ENCODE measurements at places on chromosomes 2 and 18. TPM values are rescaled to one million over a fixed set of nuclear protein-coding genes. Genes with fewer than 3 reads are reported as not detected.

The UGT1A6 gene
- total RNA-seq, result not detected

The EPG5 gene
- total RNA-seq, result 62.5 TPM

The ALMS1 gene
- total RNA-seq, result 16.6 TPM

The UGT1A10 gene
- total RNA-seq, result not detected

The PSMA8 gene
- not detected for total RNA-seq

The CHRNA1 gene
- not detected for total RNA-seq

The COA5 gene
- total RNA-seq, result 30.9 TPM

The SCTR gene
- total RNA-seq, result not detected

The UGT1A9 gene
- total RNA-seq, result not detected

The SKOR2 gene
- not detected for total RNA-seq

The MATN3 gene
- total RNA-seq, result 2.9 TPM

The ELOA2 gene
- not detected for total RNA-seq

The CD8B2 gene
- not detected for total RNA-seq

The ACTR2 gene
- 162 TPM for total RNA-seq

The FABP1 gene
- total RNA-seq, result not detected

The DLX2 gene
- total RNA-seq, result not detected

The ARHGAP28 gene
- total RNA-seq, result 5.9 TPM

The MAP3K19 gene
- not detected for total RNA-seq

The ACTG2 gene
- total RNA-seq, result 2.9 TPM

The GKN1 gene
- total RNA-seq, result not detected

The ZBTB7C gene
- not detected for total RNA-seq

The LONRF2 gene
- total RNA-seq, result 7.6 TPM

The IRS1 gene
- 21.6 TPM for total RNA-seq

The GCKR gene
- 0.22 TPM for total RNA-seq

The ABCG5 gene
- not detected for total RNA-seq

The ANKRD36C gene
- 64.6 TPM for total RNA-seq

The ST6GAL2 gene
- total RNA-seq, result 0.11 TPM

The CDH19 gene
- under 0.01 TPM for total RNA-seq

The OSR1 gene
- 3.9 TPM for total RNA-seq

The SLC9A4 gene
- total RNA-seq, result not detected

The PIGN gene
- 62.9 TPM for total RNA-seq

The RPRM gene
- total RNA-seq, result under 0.01 TPM

The APOB gene
- under 0.01 TPM for total RNA-seq

The DNAJC5G gene
- not detected for total RNA-seq

The TANC1 gene
- total RNA-seq, result 27.7 TPM

The ZC3H6 gene
- total RNA-seq, result 5.4 TPM

The KLHL29 gene
- total RNA-seq, result 3.8 TPM

The IGFBP5 gene
- 731 TPM for total RNA-seq

The PKDCC gene
- 55.4 TPM for total RNA-seq

The SERPINB5 gene
- not detected for total RNA-seq
